ENCODE measurements at places on chromosomes 2 and 18.
A peak's percentile ranks its signal among the peaks of the same experiment; 100 is the strongest.

GRCh38 chr2:80815259-80815658 is 510.7 kb upstream of the LRRTM1 start:
- H3K36me3 ChIP-seq: no peaks in the 10 kb centered on the region
- no peaks in the 10 kb centered on the region for H3K4me1 ChIP-seq
- DNase-seq: no peak
- H3K27me3 ChIP-seq: no peaks in the 10 kb centered on the region
- no peak overlapping the region for H3K4me3 ChIP-seq

DNA sequence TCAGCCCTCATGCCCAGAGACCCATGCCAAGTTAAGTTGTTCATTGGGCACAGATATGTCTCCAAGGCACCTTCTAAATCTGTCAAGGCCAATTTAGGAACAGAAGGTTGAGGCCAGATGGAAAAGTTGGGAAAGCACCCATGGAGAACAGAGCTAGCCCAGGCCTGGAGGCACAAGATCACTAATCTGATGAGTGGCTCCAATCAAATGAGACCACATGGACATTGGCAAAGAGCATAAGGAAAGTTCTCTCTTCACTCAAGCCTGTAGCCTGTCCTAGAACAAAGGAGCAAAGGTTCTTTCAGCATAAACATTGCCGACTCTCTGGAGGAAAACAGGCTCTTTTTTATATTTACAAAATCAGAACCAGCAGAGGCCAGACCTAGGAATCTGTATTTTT is 154.8 kb downstream of the RNF152 start:
- no peak overlapping the region for H3K4me3 ChIP-seq
- H3K27me3 ChIP-seq: no peaks in the 10 kb centered on the region
- no peak for DNase-seq

DNA sequence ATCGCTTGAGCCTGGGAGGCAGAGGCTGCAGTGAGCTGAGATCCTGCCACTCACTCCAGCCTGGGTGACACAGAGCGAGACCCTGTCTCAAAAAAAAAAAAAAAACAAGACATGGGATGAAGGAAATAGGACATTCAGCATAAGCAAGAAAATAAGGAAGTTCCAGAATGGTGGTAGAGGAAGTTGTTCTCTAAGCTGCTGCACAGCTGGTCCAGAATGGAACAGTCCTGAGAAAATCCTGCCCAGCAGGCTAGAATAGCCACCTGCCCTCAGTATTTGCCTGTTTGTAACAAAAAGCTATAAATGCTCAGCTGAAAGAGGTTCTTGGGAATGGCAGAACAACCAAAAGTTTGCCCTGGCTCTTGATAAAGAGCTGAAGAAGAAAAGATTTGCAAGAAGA is 11.1 kb upstream of the MAPRE3 start:
- no peak overlapping the region for H3K4me3 ChIP-seq
- H3K4me1 ChIP-seq: no peaks in the 10 kb centered on the region
- no peak for DNase-seq
- no peaks in the 10 kb centered on the region for H3K36me3 ChIP-seq
- no peak overlapping the region for H3K27ac ChIP-seq
- peaks cover 27% of the 10 kb centered on the region for H3K27me3 ChIP-seq

GRCh38 chr2:11822746-11823451 is 76.5 kb downstream of the LPIN1 start:
- H3K36me3 ChIP-seq: peaks cover 70% of the 10 kb centered on the region
- H3K27me3 ChIP-seq: no peaks in the 10 kb centered on the region
- peaks cover 20% of the 10 kb centered on the region for H3K4me1 ChIP-seq

DNA sequence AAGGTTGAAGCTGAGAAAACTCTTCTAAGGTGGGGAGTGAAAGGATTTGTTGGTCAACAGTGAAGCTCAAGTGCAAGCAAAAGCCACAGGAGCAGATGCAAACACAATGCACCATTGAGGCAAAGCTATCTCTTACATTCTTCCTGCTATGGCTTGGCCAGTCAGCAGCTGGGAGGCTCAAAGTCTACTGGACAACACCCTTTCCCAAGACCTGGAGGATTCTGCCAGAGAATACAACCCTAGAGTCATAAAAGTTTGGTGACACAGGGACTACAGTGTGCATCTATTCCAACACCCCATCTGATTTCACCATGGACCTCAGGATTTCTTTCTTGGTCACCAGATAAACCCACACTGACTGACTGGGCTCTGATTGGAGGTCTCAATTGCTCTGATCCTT is 342.0 kb downstream of the HRH4 start:
- H3K27ac ChIP-seq: no peak overlapping the region
- H3K27me3 ChIP-seq: peaks cover 5% of the 10 kb centered on the region
- DNase-seq: no peak

DNA sequence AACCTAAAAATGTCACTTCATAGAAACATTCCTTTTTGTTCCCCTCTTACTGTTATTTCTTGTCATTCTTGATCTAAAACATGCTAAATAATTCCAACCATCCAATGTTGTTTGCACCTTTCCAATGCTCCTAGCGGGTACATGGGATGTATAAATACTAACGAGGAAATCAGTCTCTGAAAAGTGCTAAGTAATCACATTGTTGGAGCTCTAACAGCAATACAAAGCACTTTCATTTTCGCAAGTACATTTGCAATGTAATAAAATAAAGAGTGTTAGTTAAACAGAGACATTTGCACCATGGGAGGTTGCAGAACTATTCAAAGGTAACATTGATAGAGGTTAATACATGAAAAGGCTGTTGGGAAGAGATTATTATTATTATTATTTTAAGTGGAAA is 286.2 kb upstream of the ACVR2A start:
- H3K27me3 ChIP-seq: no peaks in the 10 kb centered on the region
- H3K27ac ChIP-seq: no peak overlapping the region
- DNase-seq: no peak

DNA sequence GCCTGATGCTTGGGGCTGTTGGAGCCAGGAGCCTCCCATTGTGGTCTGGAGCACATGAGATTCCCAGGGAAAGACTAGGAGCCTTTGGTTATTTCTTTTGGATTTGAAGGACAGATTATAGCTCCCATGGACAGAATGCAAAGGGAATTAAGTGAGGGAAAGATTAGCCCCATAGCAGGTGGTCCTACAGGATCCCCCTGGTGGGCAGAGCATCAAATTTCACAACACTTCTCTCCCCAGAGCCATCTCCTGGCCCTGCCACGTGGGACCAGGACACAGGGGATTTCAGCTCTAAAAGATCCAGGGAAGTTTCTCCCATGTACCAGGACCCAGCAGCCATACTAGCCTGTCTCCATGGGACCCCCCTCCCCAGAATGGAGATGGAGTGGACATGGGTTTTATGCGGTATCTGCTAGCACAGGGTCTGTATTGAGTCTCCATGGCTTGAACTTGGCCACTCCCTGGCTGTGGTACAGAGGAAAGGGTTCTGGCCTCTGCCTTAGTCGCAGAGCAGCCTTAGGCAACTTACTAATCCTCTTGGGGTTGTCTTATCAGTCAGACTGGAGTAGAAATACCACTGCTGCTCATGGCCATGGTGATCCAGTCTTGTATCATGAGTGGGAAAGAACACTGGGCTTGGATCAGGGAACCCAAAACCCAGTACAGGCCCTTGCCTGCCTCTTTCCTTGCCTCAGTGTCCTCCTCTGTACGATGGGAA is 6.8 kb upstream of the PLB1 start:
- no peak for DNase-seq
- no peaks in the 10 kb centered on the region for H3K4me1 ChIP-seq
- H3K27ac ChIP-seq: no peak overlapping the region
- no peaks in the 10 kb centered on the region for H3K27me3 ChIP-seq
- H3K4me3 ChIP-seq: no peak overlapping the region
- no peaks in the 10 kb centered on the region for H3K36me3 ChIP-seq

DNA sequence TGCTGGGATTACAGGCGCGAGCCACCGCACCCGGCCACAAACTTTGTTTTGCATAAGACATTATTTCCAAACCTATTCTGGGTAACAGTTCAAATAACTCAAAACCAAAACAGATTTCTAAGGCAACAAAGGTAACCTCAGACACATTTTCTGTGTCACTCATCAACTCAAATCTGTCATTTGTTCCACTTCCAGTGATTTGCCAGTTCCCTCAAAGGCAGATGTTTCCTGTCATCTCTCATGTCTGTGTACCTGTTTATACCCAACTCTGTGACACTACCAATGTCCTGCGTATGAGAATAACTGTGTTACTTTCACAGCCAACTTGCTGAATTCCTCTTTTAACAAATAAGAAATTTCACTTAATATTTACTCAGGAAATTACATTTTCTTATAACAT is 54.4 kb downstream of the SCN3A start:
- no peak overlapping the region for H3K4me3 ChIP-seq
- H3K4me1 ChIP-seq: no peaks in the 10 kb centered on the region
- H3K27ac ChIP-seq: no peak overlapping the region
- H3K27me3 ChIP-seq: no peaks in the 10 kb centered on the region
- H3K36me3 ChIP-seq: no peaks in the 10 kb centered on the region

- peaks cover 8% of the 10 kb centered on the region for H3K27me3 ChIP-seq
- no peak overlapping the region for H3K4me3 ChIP-seq
- no peak overlapping the region for H3K27ac ChIP-seq
- peak; percentile 28 for DNase-seq
Measured at GRCh38 chr18:8366656-8367055, 242.6 kb upstream of the RAB12 start.

DNA sequence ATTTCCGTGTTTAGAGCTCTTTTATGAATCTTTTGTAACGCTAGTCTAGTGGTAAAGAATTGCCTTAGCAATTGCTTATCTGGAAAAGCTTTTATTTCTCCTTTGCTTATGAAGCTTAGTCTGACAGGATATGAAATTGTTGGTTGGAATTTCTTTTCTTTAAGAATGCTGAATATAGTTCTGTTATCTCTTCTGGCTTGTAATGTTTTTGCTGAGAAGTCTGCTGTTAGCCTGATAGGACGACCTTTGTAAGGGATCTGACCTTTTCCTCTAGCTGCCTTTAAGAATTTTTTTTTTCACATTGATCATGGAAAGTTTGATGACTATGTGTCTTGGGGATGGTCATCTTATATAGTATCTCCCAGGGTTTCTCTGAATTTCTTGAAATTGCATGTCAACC is 101.1 kb downstream of the TRABD2A start:
- no peaks in the 10 kb centered on the region for H3K27me3 ChIP-seq
- no peaks in the 10 kb centered on the region for H3K4me1 ChIP-seq
- H3K27ac ChIP-seq: no peak overlapping the region
- DNase-seq: no peak
- H3K4me3 ChIP-seq: no peak overlapping the region
- H3K36me3 ChIP-seq: no peaks in the 10 kb centered on the region

- H3K27me3 ChIP-seq: peaks cover 8% of the 10 kb centered on the region
- no peak overlapping the region for H3K4me3 ChIP-seq
- DNase-seq: peak; percentile 25
- H3K4me1 ChIP-seq: peaks cover 11% of the 10 kb centered on the region
- H3K36me3 ChIP-seq: no peaks in the 10 kb centered on the region
- no peak overlapping the region for H3K27ac ChIP-seq
Measured at GRCh38 chr2:240245706-240246105, 105.2 kb upstream of the OTOS start.

- no peaks in the 10 kb centered on the region for H3K36me3 ChIP-seq
- no peaks in the 10 kb centered on the region for H3K4me1 ChIP-seq
- DNase-seq: no peak
- no peak overlapping the region for H3K27ac ChIP-seq
- no peaks in the 10 kb centered on the region for H3K27me3 ChIP-seq
Measured at GRCh38 chr2:40259900-40260299, 192.0 kb downstream of the SLC8A1 start.

Data from stomach (tissue), 19 donors.